ENCODE measurements at places on chromosomes 11 and 22.
A peak's percentile ranks its signal among the peaks of the same experiment; 100 is the strongest.

GRCh38 chr11:35567737-35568465 lies 42.5 kb upstream of the PAMR1 start:
- DNase-seq: no peak

GRCh38 chr22:29203488-29204454 lies 1.9 kb upstream of the EMID1 start:
- DNase-seq: no peak

DNA sequence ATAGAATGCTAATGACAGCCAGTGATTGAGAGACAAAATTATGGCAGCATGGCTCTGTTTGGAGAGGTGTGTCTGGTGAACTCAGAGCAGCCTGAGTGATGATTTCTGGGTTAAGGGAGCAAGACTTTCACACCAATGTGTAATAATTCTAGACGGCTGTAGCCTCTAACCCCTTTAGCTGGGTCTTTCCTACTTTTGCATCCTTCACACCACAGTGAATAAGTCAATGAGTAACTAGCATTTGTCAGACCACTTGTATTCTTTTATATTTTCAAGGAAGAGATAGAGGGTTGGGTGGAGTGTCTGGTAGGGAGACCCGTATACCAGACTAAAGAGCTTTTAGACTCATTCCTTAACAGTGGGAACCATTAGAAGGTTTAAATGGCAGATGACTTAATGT lies 50.4 kb downstream of the ATXN10 start:
- no peak for DNase-seq

DNA sequence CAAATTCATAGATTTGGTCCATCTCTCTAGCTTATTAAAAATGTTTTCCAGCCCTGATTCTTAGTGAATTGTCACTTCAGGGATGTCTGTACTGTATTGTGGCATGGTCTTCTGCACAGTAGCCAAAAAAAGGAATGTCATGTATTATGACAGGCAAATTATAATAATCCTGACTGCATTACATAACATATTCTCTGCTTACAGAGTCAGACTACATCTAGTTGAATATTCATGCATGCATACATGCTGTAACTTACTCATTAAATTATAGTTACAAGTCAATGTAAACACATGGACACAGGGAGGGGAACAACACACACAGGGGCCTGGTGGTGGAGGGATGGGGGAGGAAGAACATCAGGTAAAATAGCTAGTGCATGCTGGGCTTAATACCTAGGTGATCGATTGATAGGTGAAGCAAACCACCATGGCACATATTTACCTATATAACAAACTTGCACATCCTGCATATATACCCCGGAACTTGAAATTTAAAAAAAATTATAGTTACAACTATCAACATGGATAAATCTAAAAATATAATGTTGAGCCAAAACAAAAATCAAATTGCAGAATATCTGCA lies 31.5 kb upstream of the SMCO4 start:
- DNase-seq: no peak

GRCh38 chr22:41511521-41511968 lies 32.7 kb downstream of the POLR3H start:
- DNase-seq: no peak

DNA sequence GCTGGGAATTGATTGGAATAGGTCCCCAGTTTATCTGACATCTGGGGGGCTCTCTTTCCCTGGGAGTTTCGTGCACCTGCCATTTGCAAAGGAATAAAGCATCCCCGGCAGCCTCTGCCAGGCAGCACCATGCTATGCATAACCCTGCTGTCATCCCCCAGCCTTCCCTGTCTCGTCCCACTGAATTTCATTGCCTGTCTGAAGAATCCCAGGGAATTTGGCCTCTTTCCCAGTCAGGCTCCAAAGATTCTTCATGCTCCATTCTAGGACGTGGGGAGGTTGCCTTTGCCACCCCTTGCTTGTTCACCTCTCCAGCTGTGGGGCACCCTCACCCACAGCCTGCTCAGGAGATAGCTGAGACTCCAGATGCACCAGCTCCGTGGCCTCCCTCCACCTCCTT lies 195.1 kb upstream of the TBCEL start:
- no peak for DNase-seq

GRCh38 chr11:126152586-126152985 lies 58.9 kb downstream of the RPUSD4 start:
- no peak for DNase-seq

- no peak for DNase-seq
Observed at GRCh38 chr22:28418008-28418407, 261.6 kb downstream of the TTC28 start.

DNA sequence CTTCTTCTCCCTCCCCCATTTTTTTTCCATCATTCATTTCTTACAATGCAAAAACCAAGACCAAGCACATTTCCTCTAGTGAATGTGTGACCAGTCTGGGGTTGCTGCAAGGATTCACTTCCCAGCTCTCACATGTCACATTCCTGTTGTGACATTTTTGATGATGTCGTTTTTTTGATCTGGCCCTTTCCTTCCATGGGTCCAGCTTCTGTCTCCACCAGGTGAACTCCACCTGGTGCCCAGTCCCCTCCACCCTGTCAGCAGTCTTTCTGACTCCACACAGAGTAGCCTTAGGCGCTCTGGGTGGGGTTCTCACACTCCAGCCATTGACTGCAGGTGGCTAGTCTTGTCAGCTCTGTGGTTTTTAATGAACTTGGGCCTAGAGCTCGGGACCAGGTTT lies 15.6 kb downstream of the PANX1 start:
- no peak for DNase-seq

GRCh38 chr11:110297726-110298300 lies 1.4 kb upstream of the RDX start:
- no peak for DNase-seq

GRCh38 chr11:129853518-129854231 lies 38.0 kb downstream of the TMEM45B start:
- DNase-seq: peak; percentile 79

GRCh38 chr22:38724926-38725571 lies 19.3 kb downstream of the GTPBP1 start:
- DNase-seq: no peak

- peak; percentile 44 for DNase-seq
Observed at GRCh38 chr11:47004595-47005033, 68.1 kb downstream of the CSTPP1 start.

DNA sequence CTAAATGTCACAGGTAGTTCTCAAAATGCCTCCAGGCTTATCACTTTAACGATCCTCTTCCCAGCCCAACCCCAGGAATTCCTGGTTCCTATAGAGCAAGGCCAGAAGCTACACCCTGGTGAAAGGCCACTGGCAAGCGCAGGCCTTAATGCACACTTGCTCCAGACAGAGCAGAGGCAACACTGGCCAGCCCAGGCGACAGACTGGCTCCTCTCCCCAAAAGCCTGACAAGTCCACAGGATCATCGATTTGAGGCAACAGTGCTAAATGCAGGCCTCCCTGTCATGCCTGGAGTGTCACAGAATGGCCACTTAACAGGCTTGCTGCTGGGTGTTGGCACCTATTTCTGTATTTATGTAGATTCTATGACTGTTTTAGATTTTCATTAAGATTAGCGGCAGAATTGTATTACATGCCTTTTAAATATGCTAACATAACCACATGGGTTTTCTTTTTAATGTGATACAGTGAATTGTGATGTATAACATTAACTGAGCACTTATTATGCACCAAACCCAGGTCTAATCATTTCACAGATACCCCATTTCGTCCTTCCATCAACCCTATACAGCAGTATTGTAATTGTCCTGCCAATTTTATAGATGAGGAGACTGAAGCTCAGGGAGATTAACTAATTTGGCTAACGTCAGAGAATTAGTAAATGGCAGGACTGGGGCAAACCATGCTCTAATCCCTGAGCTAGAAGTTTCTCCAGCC lies 38.6 kb downstream of the PACSIN2 start:
- no peak for DNase-seq

GRCh38 chr11:113839842-113840241 lies 35.5 kb downstream of the USP28 start:
- no peak for DNase-seq

- DNase-seq: peak; percentile 43
Observed at GRCh38 chr11:12066799-12067508, 43.4 kb upstream of the MICAL2 start.

DNA sequence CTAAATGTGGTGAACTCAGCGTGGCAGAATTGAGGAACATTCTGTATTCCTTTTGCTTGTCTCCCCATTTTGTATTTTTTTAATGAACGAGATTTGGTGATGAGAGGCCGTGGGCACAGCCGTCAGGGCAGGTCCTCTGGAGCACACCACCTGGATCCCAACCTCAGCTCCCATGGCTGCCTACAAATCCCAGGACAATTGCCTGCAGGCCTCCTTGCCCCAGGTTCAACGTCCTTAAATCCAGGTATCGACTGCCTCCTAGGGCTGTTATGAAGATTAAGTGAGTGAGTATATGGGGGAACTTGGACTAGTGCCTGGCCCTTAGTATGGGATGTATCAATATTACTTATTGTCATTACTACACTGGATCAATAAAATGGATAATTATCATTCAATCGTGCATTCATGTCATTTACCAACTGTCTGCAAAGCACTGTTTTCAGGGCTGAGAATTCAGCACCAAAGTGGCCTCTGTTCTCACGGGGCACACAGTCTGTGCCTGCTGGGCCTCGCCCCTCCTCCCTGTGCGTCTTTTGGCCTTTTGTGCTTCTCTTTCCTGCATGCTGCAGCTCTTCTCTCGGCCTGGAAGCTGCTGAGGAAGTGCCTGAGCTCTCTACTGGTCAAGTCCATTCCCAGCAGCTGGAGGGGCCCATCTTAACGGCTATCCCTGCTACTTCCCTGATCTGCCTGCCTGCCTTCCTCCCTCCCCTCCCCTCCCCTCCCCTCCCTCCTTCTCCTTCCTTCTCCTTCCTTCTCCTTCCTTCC lies 1343.7 kb downstream of the BRD1 start:
- DNase-seq: no peak

DNA sequence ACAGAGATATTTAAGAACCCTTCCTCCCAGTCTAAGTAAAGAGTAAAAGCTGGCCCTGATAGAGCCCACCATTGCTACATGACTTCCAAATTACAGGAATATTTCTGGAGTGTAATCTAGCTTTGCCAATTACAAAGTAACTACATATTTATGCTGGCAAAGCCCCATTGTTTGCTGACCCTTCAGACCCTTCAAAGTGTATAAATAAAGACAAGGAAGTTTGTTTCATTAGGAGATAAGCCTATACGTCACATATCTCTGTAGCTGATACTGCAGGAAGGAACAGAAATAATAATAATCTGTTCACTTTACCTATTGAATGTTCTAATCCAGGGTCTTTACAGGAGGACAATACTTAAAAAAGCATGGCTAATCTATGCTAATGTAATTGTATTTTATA lies 375.1 kb downstream of the SOX6 start:
- no peak for DNase-seq

DNA sequence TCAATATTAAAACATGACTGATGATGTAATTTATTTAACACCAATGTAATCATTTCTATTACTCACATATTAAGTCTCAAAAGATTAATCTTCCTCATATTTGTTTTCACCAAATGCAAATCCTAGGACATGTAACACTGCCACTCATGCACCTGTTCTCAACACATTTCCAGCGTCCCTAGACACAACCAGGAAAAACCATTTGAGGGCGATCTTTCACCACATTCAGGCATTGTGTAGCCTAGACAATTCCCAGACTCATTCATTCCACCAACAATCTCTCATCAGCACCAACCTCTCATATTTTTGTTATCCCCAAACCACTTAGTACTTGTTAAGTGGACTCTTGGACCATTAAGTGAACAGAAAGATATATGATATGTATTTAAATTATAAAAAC lies 66.1 kb downstream of the SLC36A4 start:
- DNase-seq: peak; percentile 60

GRCh38 chr11:132111838-132112237 lies 741.4 kb downstream of the NTM start:
- no peak for DNase-seq

DNA sequence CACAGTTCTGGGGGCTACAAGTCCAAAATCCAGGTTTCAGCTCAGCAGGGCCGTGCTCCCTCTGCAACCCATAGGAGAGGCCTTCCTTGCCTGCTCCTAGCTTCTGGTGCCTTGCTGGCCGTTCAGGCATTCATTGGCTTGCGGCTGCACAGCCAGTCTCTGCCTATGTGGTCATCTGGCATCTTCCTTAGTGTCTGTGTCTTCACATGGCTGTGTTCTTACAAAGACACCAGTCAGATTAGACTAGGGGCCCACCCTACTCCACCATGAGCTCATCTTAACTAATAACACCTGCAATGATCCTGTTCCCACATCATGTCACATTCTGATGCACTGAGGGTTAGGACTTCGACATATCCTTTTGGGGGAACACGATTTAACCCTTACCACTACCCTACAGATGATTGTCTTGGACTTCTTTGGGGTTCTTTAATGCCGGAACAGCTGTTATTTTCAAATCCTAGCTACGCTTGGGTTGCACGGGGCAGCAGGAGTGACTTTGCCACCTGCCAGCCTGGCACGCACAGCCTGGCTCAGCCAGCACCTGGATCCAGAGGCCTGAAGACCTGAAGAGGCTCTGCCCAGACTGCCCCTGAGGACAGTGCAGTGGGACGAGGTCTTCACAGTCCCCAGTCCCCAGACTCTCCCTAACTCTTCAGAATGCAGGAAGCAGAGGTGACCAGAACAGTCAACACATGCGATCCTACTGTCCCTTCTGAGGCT lies 7.7 kb upstream of the NEAT1 start:
- DNase-seq: no peak

- no peak for DNase-seq
Observed at GRCh38 chr22:19723983-19724827, 866 bp downstream of the GP1BB start.

- DNase-seq: no peak
Observed at GRCh38 chr11:108781946-108782345, 117.1 kb downstream of the DDX10 start.

- peak; percentile 48 for DNase-seq
Observed at GRCh38 chr11:17760102-17761029, 25.8 kb downstream of the KCNC1 start.

GRCh38 chr11:33543823-33544222 lies 156.8 kb downstream of the C11orf91 start:
- DNase-seq: no peak

DNA sequence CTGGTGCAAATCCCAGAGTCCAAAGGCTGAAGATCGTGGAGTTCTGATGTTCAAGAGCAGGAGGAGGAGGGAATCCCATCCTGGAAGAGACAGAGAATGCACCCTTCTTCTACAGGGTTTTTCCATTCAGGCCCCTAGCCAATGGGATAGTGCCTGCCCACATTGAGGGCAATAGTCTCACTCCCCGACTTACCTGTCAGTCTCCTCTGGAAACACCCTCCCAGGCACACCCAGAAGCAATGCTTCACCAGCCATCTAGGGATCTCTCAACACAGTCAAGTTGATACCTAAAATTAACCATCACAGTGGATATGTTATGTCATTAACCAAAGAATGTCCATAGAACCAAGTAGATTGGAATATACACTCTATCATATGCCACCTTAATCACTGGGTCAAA lies 72.9 kb downstream of the FAM83F start:
- no peak for DNase-seq

Measured in NCI-H1092 (cell line).